NCI-H510A (cell line): ENCODE measurements at places on chromosomes 5 and 9.

- DNase-seq: no peak
Measured at GRCh38 chr5:53923961-53924360, 363.5 kb downstream of the NDUFS4 start.

DNA sequence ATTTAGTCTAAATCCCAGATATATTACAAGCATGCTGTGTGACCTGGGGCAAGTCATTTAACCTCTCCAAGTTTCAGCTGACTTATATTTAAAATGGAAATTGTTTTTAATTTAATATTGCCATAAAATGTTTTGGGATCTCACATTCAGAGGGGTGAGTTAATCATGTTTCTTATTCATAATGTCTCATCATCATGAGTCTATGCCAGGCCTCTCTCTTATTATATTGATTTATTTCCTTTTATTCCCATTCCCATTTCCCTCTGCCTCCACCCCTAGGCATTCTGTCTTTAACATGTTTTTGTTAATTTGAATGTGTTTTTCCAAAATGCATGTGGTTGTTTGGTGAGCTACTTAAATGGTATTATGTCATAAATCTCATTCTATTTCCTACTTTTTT, 39.0 kb upstream of the TTC1 start:
- DNase-seq: no peak

GRCh38 chr9:132547436-132547835, 35.0 kb upstream of the BARHL1 start:
- DNase-seq: no peak

GRCh38 chr9:131094015-131094414, 2.3 kb upstream of the AIF1L start:
- DNase-seq: no peak

DNA sequence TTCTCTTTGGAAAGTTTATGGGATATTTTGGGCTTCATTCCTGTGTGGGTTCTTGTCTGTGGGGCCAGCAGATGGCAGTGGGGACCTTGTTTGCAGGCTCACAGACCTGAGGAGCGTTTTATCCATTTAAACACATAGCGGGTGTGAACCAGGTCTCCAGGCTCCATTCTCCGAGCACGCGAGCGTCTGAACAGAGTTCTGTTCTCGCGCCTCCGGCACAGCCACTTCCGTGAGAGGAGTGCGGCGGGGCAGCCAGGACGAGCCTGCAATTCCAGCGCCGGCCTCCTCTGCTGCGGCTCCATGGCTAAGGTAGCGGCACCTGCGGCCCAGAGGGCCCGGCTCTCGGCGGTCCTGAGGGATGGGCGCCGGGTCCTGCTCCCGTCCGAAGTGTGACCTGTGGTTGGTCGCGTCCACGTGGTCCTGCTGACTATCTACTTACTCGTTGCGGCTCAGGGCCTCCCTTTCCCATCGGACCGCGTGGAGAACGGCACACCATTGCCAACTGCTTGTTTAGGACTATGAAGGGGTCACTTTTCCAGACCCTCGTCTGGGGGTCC, 7.3 kb downstream of the NRARP start:
- DNase-seq: no peak

DNA sequence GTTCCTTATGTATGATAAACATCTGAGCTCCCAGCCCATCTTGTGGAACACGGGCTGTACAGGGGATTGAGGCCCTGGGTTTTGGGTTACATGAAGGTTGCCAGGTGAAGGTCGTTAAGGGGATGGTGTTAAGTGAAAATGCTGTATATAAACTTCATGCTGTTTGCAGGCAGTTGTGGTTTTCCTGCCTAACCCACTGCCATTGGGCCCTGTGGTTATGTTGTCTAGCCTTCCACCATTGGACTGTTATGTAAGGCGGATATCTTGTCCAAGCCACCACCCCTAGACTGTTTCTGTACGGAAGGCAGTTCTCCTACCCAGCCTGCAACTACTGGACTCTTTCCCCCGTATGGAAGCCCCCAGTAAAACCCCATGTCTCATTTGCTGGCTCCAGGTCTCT, 246.1 kb downstream of the KIF4B start:
- no peak for DNase-seq

DNA sequence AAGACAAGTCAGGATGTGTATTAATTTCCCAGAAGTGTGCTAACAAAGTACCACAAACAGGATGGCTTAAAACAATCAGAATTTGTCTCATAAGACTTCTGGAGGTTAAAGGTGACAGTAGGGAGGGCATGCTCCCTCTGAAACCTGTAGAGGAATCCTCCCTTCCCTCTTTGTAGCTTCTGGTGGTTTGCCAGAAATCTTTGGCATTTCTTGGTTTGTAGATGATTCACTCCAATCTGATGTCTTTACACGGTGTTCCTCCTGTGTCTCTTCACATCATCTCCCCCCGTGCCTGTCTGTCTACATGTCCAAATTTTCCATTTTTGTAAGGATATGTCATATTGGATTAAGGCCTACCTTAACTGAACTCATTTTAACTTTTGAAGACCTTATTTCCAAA, 471.5 kb downstream of the ZNF608 start:
- no peak for DNase-seq

DNA sequence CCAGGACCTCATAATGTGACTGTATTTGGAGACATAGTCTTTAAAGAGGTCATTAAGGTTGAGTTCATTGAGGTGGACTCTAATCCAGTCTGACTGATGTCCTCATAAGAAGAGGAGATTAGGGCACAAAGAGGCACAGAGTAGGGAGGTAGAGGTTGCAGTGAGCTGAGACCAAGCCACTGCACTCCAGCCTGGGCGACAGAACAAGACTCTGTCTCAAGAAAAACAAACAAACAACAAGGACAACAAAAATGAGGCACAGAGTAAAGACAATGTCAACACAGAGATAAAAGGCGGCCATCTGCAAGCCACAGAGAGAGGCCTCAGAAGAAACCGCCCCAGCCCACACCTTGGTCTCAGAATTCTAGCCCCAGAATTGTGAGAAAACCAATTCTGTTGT, 17.0 kb upstream of the TDRD7 start:
- DNase-seq: no peak

DNA sequence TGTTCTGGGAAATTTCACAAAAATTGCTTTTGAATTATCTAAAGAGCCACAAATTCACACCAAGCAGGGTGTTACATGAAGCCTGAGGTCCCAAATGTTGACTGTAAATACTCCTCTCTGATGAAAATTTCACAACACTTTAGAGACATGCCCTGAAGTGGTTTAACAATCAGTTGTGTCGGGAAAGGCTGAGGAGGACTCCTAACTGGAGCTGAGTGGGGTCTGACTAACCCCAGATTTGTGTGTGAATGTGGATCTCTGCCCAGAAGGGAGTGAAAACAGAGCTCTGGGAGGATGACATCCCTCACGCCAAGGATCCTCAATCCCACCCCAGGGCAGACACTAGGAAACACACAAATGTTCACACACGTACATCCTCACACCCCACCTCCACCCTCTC, 31.1 kb upstream of the GRXCR2 start:
- DNase-seq: no peak

DNA sequence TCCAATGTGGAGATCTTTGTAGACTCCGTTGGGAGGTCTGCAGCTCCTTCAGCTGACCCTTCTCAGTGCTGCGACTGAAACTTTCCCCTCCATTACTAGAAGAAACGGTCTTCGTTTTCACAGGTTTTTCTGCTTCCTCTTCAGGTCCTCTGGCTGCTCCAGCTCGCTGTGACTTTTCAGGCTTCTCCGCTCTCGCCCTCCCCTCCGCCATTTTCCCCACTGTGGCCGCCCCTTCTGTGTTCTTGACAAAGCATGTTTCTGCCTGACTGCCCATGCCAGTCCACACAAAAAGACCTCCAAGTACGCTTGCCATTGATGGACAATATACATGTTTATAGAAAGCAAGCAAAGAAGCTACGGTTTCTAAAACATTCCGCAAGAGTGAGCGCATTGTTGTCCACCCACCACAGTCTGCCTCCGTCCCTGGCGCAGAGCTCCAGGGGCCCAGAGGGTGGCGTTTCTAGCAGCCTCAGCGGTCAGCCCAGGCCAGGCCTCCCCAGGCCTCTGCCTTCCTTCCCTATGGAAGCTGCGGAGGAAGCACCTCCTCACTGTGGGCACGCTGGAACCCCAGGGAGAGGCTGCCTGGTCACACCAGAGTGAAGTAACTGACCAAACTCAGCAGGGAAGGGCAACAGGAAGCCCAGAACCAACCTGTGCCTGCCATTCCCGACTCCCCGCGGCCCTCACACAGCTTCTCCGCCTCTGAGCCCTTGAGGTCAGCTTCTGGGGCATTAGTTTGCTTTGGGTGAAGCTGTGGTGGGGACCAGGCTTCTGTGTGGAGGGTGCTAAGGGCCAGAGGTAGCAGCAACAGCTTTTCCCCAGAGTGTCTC, 19.9 kb upstream of the S1PR3 start:
- no peak for DNase-seq

DNA sequence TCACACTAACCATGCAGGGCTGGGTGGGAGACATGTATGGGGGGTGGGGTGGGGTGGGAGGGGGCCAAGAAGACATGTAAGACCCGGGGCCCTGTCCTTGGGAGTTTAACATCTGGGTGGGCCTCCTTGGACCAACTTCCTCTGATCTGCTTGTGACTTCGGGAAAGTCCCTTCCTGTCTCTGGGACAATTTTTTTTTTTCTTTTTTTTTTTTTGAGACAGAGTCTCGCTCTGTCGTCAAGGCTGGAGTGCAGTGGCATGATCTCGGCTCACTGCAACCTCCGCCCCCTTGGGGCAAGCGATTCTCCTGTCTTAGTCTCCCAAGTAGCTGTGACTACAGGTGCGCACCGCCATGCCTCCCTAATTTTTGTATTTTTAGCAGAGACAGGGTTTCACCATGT, 23.8 kb upstream of the IER5L start:
- no peak for DNase-seq

- DNase-seq: no peak
Measured at GRCh38 chr9:135886147-135886981, 21.0 kb downstream of the CAMSAP1 start.

DNA sequence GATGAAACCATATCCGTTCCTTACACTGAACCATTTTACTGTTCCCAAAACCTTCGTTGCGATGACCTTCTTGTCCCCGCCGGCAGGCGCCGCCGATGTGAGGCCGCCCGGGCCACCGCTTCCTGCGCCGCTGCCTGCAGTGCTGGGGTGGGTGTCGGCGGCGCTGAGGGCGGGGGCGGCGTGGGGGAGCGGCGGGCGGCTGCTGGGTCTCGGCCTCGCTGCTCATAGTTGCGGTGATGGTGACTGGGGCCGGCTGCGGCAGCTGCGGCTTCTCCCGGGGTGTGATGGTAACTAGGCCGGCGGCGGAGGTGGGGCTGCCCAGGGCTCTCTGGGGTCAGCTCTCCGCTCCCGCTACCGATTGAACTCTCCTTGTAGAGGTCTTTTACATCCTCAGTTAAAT, 14.1 kb upstream of the OR2S2 start:
- DNase-seq: no peak

- no peak for DNase-seq
Measured at GRCh38 chr5:43338862-43339261, 25.6 kb upstream of the HMGCS1 start.

GRCh38 chr5:43643750-43644149, 40.8 kb downstream of the NNT start:
- DNase-seq: no peak

GRCh38 chr5:168969326-168969886, 331.5 kb downstream of the SLIT3 start:
- DNase-seq: no peak

- DNase-seq: no peak
Measured at GRCh38 chr5:170442391-170442790, 53.2 kb upstream of the KCNMB1 start.

DNA sequence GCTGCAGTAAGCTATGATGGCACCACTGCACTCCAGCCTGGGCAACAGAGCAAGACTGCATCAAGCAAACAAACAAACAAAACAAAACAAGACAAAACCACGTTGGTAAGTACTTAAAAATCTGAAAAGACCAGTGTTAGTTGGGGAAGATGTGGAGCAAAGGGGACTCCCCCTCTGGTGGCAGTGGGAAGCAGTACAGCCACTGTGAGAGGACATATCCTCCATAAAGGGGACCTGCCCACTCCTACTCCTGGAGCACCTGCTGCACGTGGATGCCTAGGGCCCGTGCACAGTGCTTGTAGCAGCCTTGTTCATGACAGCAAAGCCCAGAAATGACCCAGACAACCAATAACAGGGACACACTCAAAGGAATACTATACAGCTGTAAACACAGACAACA, 17.0 kb upstream of the IPPK start:
- no peak for DNase-seq

DNA sequence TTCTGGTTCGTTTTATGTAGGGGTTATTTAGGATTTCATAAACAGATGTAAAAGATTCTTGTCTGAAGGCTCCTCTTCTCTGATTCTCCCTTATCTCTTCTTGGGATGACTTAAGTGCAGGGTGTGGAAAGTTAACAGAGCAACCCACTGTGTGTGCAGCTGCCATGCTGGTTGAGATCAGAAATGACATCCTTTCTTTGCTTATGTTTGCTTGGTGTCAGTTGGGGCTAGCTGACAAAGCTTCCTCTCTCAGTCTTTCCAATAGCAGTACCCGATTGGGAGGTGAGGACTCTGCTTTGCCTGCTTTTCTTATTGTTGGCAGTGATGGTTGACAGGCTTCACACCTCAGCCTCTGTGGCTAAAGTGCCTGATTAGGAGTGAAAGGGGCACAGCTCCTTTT, 26.5 kb downstream of the OGN start:
- no peak for DNase-seq

DNA sequence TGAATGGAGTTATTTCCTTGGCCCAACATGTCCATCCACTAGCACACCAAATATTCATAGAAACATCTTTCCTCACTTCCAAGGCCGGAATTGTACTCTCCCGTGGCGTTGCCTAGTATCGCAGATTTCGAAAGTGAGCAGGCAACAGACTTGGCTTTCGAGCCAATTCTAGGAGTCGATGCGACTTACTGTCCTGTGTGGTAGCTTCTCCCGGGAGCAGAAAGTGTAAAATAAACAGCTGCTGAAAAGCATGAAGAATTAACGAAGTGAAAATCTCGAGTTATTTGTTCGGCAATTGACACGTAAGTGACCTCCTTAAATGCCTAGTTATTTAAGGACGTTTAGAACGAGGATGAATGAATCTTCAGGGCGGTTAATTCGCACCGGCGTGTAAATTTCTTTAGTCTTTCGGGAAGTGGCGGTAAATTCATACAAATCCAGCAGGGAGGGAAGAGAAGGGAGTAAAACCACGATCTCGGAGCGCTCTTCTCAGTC, 449 bp upstream of the PCSK5 start:
- no peak for DNase-seq

- no peak for DNase-seq
Measured at GRCh38 chr9:120730654-120731514, 16.6 kb upstream of the MEGF9 start.

- DNase-seq: no peak
Measured at GRCh38 chr5:81393430-81393782, 528 bp downstream of the ACOT12 start.

GRCh38 chr5:149284501-149284900, 12.8 kb downstream of the AFAP1L1 start:
- no peak for DNase-seq

- DNase-seq: no peak
Measured at GRCh38 chr9:69874301-69875060, 53.9 kb downstream of the CFAP95 start.
